ENCODE measurements at places on chromosomes 11 and 22. TPM values are rescaled to one million over a fixed set of nuclear protein-coding genes. Genes with fewer than 3 reads are reported as not detected.
A peak's percentile ranks its signal among the peaks of the same experiment; 100 is the strongest.

OR10A2 gene
- total RNA-seq: not detected

CASP5 gene
- total RNA-seq: 2.7 TPM

OR56A1 gene
- not detected for total RNA-seq

GRCh38 chr11:117334896-117335295, 7.2 kb downstream of the CEP164 start:
- no peak for DNase-seq

DNA sequence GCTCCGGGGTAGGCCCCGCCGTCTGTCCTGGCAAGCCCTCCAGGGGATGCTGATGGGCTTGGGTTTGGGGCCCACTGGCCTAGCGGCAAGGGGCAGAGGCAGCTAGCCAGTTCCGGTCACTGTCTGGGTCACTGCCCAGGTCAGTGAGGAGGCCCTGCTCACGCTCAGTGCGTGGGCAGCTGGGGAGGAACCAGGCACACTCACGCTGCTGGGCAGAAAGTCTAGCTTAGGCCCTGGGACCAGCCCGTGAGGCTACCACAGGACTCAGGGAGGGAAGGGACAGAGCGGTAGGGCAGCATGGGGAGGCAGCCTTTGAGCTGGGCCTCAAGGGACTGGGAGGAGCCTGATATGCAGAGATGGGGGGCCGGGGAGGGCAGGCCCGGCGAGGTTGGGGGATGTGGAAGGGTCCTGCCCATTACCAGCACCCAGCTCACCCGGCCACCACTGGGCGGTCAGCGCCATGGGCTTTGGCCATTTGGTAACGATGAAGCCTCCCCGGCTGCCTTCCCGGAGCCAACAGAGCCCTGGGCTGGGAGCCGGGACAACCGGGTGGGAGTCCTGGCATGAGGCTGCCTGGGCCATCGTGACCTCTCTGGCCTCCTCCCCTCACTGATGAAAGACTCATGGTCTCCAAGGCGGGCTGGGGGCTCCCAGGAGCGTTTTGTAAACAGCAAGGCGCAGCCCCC, 14.2 kb downstream of the SHISAL1 start:
- no peak for DNase-seq

- DNase-seq: no peak
Measured at GRCh38 chr11:26930518-26931247, 63.2 kb upstream of the FIBIN start.

TUB gene
- 24.8 TPM for total RNA-seq

DNA sequence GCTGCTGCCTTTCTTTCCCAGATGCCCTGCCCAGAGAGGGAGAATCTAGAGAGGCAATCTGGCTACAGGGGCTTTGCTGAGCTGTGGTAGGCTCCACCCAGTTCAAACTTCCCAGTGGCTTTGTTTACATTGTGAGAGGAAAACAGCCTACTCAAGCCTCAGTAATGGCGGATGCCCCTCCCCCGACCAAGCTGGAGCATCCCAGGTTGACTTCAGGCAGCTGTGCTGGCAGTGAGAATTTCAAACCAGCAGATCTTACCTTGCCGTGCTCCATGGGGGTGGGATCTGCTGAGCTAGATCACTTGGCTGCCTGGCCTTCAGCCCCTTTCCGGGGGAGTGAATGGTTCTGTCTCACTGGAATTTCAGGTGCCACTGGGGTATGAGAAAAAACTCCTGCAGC, 12.2 kb downstream of the BDNF start:
- no peak for DNase-seq

DNA sequence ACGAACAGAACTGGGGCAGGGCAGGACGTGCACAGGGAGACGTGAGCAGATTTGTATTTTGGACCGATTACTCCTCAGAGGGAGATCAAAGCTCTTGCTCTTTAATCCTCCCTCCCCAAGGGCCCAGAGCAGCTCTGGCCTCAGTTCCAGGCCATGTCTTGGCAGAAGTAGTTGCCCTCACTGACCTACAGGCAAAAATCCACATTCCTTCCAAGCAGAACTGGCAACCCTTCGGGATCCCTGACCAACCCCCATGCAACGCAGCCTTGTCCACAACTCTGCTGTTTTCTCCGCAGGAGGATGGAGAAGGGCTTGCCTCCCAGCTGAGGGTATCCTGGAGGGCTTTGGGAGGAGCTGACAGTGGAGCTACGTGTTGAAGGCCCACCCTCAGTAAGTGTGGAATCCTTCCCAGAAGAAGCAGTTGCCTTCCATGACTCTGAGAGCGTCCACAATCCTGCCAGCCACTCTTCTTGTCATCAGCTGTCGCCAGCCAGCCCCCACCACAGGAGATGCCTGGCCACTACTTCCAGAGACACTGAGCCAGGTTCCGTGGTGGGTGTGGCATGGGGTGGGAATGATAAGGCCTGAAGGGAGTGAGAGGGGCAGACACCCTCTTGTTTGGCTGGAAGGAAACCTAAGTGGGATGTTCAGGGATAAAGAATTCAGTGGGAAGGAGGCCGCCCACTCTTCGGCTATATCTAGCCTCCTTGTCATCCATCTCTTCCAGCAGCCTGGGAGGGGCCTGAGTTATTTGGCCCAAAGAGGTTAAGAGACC, 68.1 kb downstream of the PDE2A start:
- DNase-seq: no peak

GRCh38 chr22:46501701-46502100, 35.7 kb downstream of the CELSR1 start:
- no peak for DNase-seq

- no peak for DNase-seq
Measured at GRCh38 chr11:72609045-72609444, 65.2 kb downstream of the PDE2A start.

- DNase-seq: no peak
Measured at GRCh38 chr11:86736291-86737143, 63.8 kb upstream of the PRSS23 start.

DNA sequence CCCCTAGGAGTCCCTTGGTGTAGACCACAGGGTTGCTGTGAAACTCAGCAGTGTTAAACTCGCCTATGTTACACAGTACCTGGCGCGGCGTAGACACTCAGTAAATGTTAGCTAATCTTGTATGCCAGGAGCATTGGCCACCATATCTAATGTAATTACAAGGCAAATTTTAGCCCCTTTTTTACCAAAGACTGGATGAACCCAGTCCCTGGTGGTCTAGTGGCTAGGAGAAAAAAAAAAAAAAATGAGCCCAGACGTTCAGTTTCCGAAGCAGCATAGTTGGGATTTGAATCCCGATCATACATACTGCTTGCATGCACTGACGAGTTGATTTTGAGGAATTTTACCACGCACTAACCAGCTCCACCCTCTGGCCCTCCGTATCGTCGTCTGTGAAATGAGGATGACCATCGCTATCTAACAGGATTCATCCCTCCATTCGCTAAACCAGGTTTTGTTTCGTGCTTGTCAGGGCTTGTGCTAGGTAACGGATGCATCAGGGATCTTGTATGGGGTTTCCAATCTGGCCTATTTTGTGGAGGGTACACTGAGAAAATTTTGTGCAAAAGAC, 688 bp downstream of the PTS start:
- no peak for DNase-seq

ZNF214 gene
- total RNA-seq: 1.3 TPM

GRCh38 chr22:47245786-47246185, 483.3 kb downstream of the TBC1D22A start:
- no peak for DNase-seq

DNA sequence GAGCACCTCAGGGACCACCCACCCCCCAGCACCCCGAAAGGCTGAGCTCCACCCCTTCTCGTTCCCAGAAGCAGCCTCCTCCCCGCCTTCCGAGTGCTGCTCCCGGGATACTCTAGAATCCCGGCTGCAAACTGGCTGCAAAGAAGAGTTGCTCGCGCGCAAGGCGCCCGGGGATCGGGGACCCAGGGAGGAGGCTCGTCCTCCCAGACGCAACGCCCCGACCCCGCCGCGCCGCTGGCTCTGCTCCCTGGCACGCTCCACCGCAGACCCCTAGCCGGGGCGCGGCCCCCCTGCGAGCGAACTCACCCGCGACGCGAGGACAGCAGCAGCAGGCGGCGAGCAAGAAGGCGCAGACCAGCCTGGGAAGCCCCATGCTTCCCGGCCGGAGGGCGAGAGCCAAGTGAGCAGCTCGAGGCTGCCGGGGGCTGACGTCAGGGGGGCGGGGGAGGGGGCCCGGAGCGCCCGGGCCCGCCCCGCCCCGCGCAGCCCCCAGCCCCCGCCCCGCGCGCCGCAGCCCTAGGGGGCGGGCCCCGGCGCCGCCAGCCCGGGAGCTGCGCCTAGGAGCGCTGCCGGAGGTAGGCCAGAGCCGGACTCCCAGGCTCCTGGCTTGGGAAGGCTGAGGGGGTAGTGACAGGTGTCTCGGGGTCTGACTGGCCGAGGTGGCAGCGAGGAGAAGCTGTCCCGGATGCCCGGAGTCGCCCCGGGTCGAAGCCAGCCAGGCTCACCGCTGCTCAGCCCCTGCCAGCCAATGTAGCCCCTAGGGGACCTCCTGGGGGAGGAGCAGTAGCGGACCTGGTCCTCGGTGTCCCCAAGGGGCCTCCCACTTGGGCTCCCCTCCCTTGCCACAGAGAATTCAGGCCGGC, at the start of gene MCAM:
Gene MCAM, minus strand, starts transcription at position 402 of the 863 bp plus-strand sequence. Its CDS starts 29 bp downstream, at position 373.
- peak; percentile 68 for DNase-seq

OR8A1 gene
- not detected for total RNA-seq

- no peak for DNase-seq
Measured at GRCh38 chr11:111303461-111303860, 5.1 kb downstream of the POU2AF3 start.

GRCh38 chr11:27367881-27368280, 4.9 kb upstream of the CCDC34 start:
- DNase-seq: no peak

ESAM gene
- 48.1 TPM for total RNA-seq

GLB1L3 gene
- not detected for total RNA-seq

DNA sequence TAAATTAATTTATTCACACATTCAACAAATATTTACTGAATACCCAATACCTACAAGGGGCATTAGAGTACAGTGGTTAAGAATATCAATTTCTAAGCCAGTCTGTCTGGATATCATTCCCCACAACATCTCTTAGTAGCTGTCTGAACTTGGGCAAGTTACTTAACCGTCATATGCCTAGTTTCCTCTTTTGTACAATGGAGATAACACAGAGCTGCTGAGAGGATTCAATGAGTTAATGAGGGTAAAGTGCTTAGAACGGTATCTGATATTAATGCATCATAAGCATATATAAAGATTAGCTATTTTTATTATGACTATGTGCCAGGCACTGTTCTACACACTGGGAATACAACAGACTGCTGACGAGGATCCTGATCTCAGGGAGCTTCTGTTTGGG, 116.4 kb downstream of the APOL5 start:
- DNase-seq: no peak

GAB4 gene
- total RNA-seq: not detected

DNA sequence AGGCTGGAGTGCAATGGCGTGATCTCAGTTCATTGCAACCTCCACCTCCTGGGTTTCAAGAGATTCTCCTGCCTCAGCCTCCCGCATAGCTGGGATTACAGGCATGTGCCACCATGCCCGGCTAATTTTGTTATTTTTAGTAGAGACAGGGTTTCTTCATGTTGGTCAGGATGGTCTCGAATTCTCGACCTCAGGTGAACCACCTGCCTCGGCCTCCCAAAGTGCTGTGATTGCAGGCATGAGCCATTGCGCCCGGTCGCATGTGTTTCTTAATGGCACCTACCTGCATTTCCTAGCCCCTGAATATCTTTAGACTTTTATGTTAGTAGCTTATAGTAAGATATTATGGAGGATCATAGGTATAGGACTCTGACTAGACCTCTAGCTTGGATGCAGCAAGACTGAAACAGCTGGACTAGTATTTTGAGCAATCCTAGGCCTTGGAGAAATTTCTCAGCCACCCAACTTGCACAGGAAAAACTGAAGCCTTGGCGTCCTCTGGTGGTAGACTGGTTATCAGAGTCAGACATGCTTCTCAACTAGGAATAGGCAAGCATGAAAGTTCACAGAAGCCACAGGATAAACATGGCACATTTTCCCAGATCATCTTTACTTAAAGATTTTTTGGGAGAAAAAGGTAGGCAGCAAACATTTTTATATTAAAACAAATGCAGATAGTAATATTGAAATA, 22.7 kb upstream of the C1QTNF4 start:
- DNase-seq: peak; percentile 66

- DNase-seq: no peak
Measured at GRCh38 chr11:76424379-76424778, 20.4 kb upstream of the EMSY start.

GRCh38 chr11:111782109-111782741, 16.0 kb upstream of the PPP2R1B start:
- DNase-seq: no peak

GRCh38 chr11:111355956-111356659, 23.0 kb downstream of the POU2AF1 start:
- no peak for DNase-seq

GRCh38 chr11:32315121-32315520, 120.2 kb downstream of the WT1 start:
- no peak for DNase-seq

DNA sequence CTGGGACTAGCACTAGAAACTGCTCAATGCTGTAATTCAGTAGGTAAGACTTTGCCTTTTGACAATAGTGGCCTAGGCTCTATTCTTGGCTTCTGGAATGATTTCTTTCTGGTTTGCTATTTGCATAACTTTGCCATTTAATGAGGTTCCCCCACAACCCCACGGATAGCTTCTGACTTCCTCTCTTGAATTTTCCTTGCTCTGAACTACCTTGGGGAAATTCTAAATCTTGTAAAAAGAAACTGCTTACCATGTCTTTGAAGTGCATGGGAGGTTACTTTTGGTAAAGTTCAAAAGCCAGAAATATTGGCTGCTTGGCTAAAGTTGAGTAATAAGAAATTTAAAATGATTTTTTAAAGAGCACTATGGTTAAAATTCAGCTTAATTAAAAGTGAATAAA, 35.3 kb downstream of the CARD18 start:
- no peak for DNase-seq

BATF2 gene
- 1.8 TPM for total RNA-seq

TSGA10IP gene
- 0.51 TPM for total RNA-seq

DNA sequence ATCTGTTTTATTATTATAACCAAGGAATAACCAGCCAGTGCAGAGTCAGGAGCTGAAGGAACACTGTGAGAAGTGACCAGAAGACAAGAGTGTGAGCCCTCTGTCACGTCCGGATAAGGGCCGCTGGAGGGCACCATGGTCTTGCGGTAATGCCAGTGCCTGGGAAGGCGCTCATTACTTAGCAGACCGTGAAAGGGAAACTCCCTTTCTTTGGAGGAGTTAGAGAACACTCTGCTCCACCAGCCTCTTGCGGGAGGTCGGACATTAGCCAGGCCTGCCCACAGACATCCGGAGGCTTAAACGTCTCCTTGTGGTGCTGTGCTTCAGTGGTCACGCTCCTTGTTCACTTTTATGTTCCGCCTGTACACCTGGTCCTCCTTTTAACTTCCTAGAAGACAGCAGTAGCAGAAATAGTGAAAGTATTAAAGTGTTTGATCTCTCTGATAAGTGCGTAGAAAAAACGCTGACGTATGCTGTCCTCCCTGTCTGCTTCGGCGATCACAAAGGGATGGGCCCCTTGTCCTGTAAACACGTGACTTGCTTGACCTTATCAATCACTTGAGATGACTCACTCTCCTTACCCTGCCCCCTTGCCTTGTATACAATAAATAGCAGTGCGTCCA, 120.6 kb upstream of the LMO1 start:
- peak; percentile 61 for DNase-seq

MS4A6A gene
- total RNA-seq: 39.3 TPM
